NCI-H2081 (cell line): ENCODE measurements at places on chromosomes 3 and 15.

DNA sequence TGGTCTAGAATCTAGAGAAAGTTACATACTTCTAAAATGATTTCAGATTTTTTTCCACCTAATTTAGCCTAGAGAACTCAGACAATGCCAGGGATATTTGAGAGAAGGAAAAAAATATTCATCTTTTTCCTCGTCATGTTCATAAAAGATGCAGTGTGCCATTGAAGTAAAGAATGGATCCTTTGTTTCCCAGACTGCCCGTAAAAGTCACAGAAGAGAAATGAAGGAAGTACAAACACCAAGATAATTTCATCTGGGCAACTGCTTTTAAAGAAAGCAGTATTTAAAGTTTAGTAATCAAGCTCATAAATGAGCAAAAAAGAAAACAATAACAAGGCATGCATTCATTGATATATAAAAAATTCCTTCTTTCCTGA lies 47.2 kb downstream of the TTC23 start:
- no peak for DNase-seq

DNA sequence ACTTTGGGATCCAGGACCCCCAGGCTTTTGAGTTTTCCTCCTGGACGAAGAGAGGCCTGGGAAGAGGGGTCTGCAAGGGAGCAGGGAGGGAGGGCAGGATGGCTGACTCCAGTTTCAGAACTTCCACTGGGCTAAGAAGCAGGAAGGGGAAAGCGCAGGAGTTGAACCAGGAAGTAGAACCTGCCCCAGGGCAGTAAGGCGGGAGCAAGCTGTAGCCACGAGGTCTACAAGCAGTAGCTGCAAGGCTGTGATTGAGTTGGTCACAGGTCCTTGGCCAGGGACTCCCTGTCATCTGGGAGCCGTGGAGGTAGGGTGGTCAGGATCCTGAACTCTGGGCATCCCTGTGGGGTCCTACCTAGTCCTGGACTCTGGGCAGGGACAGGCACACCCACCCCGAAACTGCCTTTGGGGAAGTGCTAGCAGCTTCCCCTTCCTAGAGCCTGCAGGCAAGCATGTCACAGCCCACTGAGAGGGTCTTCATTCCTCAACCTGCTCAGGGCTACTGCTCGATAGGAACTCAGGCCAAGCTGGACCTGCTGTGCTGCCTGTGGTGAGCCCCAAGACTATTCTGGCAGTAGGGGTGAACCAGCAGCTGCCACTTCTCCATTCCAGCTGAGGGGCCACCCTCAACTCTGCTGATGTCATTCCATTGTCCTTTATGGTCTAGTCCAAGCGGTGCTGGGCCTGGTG lies 5.8 kb upstream of the GNAI2 start:
- DNase-seq, result no peak

DNA sequence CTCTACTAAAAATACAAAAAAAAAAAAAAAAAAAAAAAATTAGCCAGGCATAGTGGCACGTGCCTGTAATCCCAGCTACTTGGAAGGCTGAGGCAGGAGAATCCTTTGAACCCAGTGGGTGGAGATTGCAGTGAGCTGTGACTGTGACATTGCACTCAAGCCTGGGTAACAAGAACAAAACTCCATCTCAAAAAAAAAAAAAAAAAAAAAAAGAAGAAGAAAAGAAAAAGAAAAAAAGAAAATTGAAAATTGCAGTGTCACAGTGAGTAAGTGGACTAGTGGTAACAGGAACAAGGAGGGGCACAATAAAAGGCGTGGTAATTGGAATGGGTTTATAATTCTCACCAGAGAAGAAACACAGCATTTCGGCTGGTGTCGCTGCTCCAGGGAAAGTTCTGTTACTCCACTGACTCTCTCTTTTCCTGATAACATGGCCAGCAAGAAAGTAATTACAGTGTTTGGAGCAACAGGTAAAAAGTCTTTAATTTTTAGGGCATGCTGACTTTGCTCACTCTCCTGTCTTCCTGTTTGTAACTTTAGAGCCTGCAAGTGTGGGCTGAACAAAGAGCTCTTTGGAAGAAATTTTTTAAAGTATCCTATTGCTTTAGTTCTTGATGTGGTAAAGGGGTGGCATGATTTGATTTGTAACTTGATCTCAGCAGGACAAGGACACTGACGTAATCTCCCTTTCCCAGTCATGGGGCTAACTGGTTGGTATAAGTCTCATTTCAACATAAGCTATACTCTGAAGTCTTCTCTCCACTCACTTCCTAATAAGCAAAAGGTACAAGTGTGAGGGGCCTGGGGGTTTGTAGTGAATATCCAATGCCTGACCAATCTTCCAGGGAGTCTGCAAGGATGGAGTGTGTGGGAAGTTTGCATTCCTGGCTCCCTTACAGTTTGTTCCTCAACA lies 22.1 kb upstream of the TRA2B start:
- DNase-seq, result no peak

DNA sequence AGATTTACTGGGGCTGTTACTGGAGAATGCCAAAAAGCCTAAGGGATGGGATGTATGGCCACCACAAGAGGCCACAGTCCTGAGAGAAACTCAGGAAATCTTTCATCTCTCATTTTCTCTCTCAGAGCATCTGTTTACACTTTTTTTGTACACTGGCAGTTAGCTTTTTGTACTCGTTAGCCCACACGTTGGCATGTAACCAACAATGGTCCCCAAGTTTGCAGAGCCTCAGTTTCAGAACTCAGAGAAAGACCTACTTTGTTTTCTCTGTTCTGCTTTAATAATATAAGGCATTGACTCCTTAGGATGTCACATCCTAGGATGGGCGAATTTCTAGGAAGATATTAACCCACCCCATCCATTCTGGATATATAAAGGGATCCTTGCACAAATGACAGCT lies 183.5 kb downstream of the SUCNR1 start:
- DNase-seq, result no peak

GRCh38 chr15:90991587-90992285 lies 2.6 kb downstream of the PRC1 start:
- DNase-seq, result no peak

GRCh38 chr3:58131101-58131825 lies 79.5 kb downstream of the DNASE1L3 start:
- no peak for DNase-seq

- DNase-seq, result no peak
Measured at GRCh38 chr3:54137311-54137710, 15.0 kb downstream of the CACNA2D3 start.

DNA sequence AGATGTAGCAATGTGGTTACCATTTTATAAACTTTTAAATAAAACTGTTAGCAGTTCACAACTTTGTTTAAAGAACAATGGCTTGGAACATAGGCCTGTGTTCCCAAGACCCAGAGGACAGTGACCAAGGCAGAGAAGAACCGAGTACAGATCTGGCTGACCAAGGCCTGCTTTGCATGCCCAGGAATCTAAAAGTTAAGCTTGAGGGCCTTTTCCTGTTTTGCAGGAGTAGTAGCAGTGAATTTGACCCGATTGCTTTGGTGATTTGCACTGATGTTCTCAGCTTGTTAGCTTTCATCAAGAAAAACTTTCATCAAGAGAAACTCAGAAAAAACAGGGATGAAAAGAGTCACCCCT lies 9.9 kb downstream of the FILIP1L start:
- DNase-seq, result no peak

- DNase-seq, result no peak
Measured at GRCh38 chr15:82928711-82929110, 23.8 kb downstream of the HOMER2 start.
